ENCODE measurements at places on chromosomes 1 and 21. TPM values are rescaled to one million over a fixed set of nuclear protein-coding genes. Genes with fewer than 3 reads are reported as not detected.
A peak's percentile ranks its signal among the peaks of the same experiment; 100 is the strongest.

The RNU1-1 gene
- total RNA-seq = 922 TPM

The TRABD2B gene
- not detected for total RNA-seq

The KLHL21 gene
- 23.9 TPM for total RNA-seq

The OLFML2B gene
- not detected for total RNA-seq

The C4BPA gene
- total RNA-seq = not detected

The JAM2 gene
- total RNA-seq = 0.26 TPM

GRCh38 chr1:231708394-231708793 is 81.8 kb downstream of the DISC1 start:
- no peak for DNase-seq

DNA sequence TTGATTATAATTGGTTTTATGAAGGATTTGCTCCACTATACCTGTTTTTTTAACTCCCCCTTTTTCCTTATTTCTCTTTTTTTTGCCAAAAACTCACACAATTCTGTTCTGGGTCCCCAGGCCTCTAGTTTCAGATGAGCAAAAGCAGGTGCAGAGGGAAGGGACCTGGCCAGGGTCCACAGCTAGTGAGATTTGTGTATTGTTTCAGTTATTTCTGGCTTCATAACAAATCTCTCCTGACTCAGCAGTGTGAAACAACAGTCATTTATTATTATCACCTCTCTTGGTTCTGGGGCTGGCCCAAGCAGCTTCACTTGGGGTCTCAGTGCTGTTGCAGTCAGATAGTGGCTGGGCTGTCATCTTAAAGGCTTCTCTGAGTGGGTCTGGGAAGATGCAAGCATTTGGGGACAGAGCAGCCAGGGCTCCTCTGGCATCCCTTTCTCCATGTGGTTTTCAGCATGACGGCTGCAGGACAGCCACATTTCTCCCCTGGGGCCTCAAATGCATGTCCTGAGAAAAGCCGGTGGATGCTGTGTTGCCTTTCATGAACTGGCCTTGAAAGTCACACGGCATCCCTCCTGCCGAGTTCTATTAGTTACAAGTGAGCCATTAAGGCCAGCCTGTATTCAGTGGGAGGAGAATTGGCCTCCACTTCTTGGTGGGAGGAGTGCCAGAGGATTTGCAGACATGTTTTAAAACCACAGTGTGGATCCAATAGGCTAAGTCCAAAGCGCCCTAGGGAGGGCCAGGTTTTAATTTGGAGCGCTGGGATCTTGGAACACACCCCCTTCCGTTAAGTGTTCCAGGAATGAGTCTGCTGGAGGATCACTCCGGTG is 137.1 kb downstream of the CAMTA1 start:
- no peak for DNase-seq

GRCh38 chr1:185776522-185776921 is 42.3 kb downstream of the HMCN1 start:
- no peak for DNase-seq

GRCh38 chr1:151553659-151554058 is 13.6 kb downstream of the TUFT1 start:
- DNase-seq = no peak

DNA sequence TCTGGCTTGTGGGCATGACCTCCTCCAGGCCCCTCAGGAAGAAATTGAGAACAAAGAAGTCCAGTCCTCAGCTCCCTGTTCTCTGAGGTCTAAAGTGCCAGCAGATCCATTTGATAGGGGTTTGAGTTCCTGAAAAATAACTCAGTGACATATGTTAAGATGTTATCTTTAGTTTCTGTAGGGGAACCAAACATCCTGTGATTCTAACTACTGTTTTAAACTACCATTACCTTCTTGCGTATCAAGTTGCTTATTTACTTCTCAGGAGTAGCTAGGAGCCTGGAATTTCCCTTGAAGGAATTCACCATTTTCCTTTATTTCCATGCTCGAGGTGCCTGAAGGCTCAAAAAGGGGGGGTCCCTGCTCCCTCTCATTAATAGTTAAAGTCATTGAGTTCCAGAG is 18.8 kb upstream of the LIN9 start:
- DNase-seq = no peak

- DNase-seq = peak; percentile 77
Observed at GRCh38 chr1:6347641-6348487, 45.7 kb downstream of the ACOT7 start.
